ENCODE measurements at places on chromosomes 11 and 22.

GRCh38 chr22:35883031-35883620 lies 145.5 kb downstream of the RBFOX2 start:
- peak; percentile 92 for ATAC-seq

- no peak for ATAC-seq
Observed at GRCh38 chr11:70057080-70057479, 21.0 kb upstream of the ANO1 start.

GRCh38 chr11:104164028-104164520 lies at the start of gene PDGFD:
TSS of gene PDGFD (minus strand) at chr11:104164147.
- ATAC-seq, result peak; percentile 98

DNA sequence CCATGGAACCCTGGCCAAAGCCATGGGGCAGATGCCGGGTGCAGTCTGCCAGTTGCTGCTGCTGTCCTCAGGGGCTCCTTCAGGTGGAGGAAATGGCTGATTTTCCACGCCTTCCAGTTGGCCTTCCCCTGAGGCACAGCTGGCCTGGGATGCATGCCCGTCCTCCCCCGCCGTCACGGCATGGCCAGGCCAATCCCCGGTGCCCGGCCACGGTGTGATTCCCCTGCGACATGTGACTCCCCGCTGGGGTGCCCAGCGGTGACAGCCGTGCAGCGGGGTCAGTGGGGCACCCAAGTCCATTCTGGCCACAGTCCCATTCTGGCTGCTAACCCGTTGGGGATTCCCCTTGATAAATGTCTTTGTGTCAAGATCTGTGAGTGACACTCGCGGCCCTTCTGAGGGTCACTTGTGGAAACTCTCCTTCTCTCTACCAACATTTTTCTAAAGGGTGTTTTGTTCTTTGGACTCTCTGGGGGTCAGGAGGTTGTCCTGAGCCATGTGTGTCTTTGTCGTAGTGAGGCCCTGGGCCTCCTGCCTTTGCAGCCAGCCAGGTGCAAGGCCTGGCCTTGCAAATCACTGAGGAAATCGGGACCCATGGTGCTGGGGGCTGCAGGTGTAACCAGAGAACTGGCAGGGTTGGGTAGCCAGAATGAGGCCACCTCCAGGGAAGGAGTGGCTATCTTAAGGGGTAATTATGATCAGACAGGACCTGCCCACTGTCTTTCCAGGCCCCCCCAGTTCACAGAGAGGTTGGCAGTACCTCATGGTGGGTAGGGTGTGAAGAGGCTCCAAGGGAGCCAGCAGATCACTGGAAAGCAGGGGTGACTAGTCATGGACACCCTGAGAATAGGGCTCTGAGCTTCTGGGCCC lies 37.1 kb downstream of the KCNQ1OT1 start:
- no peak for ATAC-seq

DNA sequence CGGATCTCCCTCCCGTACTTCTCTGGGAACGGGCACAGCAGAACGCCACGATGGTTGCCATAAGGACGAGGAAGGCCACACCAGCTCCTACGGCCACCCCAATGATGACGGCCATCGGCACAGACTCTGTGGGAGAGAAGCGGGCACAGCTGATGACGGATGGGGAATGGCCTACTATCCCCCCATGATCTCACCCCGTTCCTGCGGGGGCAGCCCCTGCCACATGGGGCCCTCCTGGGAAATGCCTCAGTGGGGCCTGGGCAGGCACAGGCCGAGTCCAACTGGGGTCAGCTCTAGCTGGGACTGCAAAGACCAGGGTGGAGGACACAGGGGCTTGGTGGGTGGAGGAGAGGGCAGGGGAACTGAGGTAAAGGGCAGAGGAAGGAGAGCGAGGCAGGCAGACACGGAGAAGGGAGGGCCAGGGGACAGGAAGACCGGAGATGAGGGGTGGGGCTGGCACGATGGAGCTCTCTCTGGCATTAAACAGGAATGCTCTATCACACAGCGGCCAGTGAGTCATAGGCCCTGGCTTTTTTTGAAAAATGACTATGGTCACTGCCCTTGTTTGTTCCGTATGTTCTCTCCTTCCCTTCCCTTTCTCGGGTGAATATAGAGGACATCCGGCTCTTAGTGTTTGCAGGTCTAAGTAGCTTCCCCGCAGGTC lies 76.0 kb downstream of the ST3GAL4 start:
- ATAC-seq, result peak; percentile 94

DNA sequence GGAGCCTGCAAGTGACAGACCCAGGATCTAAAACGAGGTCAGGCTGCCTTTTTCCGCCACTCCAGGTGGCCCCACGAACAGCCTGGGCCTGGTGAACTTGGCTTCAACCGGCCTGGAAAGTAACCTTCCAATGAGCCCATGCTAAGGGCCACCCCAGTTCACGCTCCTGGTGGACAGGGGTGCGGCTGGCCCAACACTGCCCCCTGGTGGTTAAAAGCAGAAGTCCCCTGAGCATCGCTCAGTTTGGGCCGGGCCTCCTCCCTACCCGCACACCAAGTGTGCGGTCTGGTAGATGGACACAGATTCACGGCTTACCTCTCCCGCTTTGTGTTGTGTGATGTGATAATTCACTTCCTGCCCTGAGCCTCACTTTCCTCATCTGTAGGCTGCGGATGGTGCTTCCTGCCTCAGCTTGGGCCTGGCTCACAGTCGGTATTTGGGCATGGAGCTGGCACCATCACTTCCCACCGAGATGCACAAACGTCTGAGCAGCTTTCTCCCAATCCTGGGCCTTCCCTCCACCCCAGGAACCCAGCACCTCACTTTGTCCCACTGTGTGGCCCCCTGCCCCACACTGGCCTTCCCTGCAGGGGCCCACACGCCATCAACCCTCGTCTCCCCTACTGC lies 13.7 kb upstream of the SEC14L3 start:
- ATAC-seq, result peak; percentile 99

All from SK-N-SH treated with all-trans-retinoic acid at 6 μM for 48 hours (cell line).